Myocyte (in vitro differentiated cells): ENCODE measurements at places on chromosomes 1 and 21.

GRCh38 chr1:192958350-192958749, 100.8 kb downstream of the UCHL5 start:
- DNase-seq: no peak

GRCh38 chr1:114134518-114134917, 19.2 kb downstream of the SYT6 start:
- DNase-seq: no peak

DNA sequence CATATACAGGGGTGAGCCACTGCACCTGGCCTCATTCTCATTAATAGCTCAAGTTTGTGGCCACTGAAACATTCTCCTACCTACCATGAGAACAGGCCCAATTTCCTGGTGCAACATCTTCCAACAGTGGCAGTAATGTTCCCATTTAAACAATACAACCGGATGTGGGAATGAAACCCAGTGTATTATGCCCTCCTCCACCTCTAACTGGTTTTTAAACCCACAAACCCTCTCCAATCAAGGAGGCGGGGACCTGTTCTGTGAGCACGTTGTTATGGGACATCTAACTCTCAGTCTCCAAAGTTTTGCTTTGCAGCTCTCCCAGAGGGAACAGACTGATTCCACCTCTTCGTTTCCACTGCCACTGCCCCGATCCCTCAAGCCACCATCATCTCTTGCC, 2.6 kb downstream of the CTNNBIP1 start:
- DNase-seq: no peak

GRCh38 chr1:82752046-82752445, 951.3 kb downstream of the ADGRL2 start:
- no peak for DNase-seq

GRCh38 chr1:37808369-37809319, 636 bp upstream of the YRDC start:
- peak; percentile 90 for DNase-seq

DNA sequence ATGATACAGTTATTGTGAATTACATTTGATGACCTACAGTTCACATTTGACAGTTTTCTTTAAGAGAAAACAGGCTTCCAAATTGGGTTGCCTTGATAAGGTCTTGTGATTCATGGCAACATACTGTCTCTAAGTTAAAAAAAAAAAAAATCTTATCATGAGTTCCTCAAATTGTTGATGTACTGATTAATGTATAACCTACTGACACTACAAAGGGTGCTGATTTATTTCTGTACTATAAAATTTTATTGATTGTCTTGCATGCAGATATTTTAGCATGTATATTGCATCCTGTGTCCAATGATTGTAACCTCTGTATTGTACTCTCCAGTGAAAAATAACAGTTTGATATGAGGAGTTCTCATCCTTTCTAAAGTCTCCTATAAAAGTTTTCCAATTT, 197.3 kb upstream of the IVNS1ABP start:
- no peak for DNase-seq

DNA sequence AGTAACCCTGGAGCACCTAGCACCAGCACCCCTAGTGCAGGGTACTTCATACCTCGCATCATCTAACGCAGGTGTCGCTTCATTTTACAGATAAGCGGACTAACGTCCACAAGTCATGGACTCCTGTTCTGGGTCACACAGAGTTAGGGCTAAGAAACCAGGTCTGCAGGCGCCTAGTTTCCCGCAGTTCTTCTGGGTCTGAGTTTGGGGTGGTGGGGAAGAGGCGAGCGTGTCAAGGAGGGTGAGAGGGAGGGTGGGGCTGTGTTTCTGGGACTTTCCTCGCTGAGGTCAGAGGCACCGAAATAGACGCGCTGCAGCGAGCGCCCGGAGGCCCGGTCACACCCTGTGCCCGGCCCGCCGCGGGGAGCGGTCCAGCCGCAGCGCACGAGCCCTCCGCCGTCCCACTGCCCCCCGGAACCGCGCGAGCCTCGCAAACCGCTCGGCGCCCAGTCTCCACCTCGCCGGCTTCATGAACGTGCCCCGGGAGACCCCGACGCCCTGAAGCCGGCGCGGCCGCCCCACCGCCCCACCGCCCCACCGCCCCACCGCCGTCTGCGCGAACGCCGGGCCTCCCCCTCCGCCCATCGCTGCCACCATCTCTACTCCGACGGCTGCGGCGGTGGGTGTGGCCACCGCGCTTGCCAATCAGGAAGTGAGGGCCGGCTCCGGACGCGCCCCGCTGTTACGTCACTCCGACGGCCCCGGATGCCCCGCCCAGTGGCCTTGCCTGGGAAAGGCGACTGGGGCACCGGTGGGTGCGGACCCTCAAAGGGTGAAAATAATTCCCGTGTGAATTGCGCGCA, 12.3 kb downstream of the IFI6 start:
- peak; percentile 92 for DNase-seq

DNA sequence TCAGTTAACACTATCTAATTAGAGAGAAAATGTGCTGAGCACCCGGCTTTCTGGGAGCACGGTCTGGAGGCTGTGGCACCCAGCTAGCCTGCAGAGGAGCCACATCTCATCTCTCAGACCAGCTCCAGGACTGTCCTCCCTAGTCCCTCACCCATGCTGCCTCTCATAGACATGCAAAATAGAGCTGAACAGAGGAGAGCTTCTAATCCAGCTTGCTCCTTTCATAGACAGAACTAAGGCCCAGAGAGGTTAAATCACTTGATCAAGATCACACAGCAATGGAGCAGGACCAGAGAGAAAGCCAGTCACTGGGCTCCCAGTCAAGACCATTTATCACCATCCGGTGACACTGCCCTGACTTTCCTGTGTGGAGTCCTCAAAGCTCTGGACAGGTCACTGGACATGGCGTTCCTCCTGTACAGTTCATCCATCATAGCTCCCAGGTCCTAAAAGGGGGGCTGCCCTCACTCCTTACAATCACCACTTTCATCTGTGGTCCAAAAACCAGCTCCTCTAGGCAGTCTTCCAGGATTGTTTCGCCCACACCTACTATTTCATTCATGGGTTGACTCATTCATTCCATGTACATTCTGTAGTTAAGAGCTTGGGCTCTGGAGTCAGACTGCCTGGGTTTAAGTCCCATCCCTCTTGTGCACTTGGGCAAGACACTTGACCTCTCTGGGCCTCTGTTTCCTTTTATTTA, 8.8 kb upstream of the CAMK2N1 start:
- peak; percentile 80 for DNase-seq

DNA sequence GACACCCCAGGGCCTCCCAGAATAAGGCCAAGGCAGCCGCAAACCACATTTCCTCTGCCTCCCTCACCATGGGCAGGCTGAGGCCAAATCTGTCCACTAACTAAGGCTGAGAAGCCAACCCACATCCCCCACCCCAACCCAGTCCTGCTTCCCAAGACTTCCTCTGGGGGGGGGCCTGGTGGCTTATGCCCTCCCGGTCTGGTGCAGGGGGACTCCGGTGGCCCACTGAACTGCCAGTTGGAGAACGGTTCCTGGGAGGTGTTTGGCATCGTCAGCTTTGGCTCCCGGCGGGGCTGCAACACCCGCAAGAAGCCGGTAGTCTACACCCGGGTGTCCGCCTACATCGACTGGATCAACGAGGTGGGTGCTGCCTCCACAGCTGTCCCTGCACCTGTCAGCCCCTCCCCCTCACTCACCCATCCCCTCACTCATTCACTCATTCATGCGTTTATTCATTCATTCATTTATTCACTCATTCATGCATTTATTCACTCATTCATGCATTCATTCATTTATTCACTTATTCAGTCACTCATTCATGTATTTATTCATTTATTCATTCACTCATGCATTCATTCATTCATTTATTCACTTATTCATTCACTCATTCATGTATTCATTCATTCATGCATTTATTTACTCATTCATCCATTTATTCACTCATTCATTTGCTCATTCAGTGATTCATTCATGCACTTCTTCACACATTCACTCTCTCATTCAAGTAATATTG, 7.3 kb downstream of the CTRC start:
- no peak for DNase-seq

DNA sequence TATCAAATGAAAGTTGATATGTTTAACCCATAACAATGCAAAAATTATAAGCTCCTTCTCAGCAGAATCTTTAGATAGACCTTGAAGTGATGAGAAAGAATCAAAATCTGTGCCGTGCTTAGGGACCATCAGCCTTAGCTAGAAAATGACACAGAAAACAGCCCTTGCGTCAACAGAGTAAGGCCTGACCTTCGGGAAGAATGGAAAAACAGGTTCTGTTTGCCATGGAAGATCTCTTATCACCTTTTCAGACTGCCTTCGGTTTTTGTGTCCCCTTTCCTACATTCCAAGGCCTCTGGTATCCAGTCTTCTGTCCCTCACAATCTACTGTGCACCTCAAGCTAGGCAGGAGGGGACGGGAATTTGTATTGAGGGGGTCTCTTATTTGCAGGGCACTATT, 37.6 kb upstream of the DPT start:
- no peak for DNase-seq

DNA sequence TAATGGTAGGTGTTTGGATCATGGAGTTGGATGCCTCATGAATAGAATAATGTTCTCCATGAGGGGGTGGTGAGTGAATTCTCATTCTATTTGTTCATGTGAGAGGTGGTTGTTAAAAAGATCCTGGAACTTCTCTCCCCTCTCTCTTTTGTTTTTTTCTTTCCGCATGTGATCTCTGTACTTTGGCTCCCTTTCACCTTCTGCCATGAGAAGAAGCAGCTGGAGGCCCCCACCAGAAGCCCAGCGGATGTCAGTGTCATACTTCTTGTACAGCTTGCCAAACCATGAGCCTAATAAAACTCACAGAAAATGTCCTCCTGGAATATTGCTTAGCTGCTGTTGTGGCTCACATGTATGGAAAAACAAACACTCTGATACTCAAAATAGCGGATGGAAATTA, 1212.3 kb upstream of the NCAM2 start:
- DNase-seq: no peak

DNA sequence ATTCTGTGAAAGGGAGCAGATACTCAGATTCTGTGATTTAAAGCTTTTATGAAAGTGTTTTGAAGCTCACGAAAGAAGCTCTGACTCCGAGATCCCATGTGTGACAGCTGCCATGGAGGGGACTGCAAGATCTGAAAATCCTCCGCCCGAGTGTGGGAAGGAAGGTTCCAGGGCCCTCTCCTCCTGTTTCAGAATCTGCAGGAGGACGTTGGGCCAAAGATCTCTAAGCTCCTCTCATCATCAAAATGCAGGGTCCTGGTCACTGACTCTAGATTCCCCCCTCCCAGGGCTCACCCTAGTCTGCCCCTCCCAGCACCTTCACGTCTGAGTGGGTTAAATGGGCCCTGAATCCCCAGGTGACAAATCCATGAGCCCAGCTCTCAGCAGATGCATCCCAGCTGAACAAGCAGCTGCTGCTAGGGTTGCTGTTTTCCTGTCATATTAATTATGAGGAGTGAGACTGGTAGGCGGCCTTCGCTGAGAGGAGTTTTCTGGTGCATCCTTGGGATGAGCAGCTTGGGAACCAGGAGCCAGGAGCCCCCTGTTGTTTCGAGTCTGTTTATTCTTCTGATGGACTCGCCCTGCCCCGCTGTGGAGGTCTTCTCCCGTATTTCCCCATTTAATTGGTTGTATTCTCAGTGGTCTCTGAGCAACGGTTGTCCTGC, 402.0 kb downstream of the MATN1 start:
- DNase-seq: no peak

DNA sequence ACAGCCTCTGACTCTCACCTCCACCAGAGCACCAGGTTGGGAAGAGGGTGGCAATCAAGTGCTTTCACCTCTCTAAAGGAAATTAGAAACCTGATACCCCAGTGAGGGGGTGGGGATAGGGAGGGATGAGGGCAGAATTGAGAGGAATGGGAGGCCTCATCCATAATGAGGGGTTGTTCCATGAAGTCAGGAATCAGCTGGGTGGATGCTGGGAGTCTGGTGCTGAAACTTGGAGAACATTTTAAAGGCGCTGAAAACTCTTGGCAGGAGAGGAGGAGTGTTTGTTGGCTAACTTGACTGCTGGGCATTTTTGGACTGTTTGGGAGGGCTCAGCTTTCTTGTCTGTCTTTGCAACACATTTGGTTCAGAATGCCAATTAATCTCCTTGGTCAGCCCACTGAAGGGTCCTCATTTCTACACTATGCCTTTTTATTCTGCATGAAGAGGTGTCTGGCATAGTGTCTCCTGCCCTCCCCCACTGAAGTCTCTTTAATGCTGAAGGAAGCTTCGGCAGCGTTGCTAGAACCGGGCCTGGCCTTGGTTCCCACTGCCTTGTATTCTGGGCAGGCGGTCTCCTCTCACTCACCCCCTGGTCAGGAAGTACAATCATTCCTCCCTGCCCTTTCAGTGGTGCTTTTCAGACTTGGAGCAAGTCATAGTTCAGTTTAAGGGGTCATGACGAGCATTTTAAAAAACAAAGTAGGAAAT, 2.2 kb downstream of the PHGDH start:
- DNase-seq: no peak

DNA sequence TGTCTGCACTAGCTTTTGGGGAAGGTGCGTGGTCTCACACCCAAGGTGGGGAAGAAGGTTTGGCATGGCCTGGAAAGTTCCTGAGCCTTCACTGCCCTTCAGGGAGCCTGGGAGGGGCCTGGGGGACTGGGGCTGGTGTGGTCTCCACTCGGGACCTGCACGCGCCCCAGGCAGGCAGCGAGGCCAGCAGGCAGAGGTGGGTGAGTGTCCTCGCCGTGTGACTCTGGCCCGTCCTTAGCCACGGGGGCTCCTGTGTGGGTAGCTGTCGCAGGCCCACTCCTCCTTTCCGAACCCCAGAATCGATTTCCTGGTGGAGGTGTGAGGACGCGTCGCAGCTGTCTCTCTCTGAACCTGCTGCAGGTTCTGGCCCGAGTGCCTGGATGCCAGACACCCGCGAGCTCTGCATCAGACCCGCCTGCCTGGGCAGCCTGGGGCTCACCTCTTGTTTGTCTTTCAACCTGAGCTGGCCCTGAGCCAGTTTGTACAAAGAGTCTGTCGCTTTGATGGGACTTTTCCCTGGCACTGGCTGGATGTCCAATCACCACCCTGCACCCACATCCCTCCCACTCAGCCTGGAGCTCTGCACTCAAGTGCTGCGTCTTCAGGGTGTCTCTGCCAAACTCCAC, 36.0 kb upstream of the SLC19A1 start:
- DNase-seq: no peak

DNA sequence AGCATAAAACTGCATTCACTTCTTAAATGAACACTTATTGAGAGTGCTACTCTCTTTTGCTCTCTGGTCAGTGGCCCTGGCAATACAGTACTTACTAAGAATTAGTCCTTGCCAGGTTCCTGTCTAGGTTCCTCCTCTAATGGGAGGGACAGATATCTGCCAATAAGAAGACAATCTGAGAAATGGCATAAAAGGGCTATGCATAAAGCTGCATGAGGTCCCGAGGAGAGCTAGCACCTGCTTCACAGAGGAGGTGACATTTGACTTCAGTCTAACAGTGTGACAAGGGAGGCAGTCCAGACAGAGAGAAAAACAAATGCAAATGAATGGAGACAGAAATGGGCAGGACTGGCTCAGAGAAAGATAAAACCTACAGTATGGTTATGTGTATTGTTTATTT, 357.1 kb upstream of the SGIP1 start:
- DNase-seq: no peak

GRCh38 chr1:43538969-43539368, 8.3 kb downstream of the PTPRF start:
- no peak for DNase-seq

DNA sequence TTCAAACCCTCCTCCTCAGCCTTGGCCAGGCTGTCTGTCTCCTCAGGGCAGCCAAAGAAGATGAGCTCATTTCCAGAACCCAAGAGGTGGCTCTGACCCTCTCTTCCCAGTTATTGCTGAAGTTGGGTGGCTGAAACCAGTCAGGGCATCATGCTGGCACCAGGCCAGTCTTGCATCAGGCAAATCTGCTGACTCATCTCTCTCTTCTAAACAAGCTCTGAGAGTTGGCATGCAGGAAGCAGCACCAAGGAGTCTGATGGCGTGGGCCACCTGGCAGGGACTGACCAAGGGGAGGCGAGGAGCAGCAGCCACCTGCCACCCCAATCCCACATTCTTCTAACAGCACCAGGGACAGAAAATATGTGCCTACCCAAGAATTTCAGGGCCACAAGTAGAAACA, 104.8 kb upstream of the ATP1A1 start:
- DNase-seq: peak; percentile 90
